ENCODE measurements at places on chromosomes 11 and 22.
A peak's percentile ranks its signal among the peaks of the same experiment; 100 is the strongest.

GRCh38 chr11:119789766-119790407, 60.9 kb upstream of the NECTIN1 start:
- no peak for DNase-seq

DNA sequence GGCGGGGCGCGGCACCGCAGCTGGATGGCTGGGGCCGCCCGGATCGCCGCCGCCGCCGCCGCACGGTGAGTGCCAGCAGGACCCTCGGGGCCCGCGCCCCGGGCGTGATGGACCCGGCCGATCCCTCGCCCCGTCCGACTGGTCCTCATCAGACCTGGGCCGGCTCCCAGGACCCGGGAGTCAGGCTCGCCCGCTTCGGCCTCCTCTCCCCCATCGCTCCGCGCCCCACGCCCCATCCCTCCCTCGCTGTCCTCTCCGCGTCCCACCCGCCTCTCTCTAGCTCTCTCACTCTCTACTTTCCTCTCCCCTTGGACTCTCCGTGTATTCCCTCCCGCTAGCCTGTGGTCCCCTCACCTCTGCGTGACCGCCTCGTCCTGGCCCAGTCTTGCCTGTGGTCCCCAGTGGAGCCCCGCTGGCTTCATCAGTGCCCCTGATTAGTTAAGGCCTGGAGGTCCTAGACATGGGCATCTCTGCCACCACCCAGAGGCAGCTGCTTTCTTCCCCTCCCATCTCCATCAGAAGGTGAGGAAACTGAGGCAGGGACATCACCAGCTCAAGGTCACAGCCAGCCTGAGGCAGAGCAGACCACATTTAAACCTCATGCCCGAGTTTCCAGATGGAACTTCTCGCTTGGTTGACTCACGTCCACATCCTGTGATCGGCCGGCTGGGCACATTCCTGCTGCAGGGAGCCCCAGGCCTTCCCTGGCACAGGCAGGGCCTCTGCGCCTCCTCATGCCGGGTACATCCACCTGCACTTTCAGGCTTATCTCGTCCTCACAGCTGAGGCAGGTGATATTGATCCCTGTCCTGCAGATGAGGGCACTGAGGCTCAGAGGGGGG, 429 bp downstream of the SLC39A13 start:
- peak; percentile 58 for DNase-seq

DNA sequence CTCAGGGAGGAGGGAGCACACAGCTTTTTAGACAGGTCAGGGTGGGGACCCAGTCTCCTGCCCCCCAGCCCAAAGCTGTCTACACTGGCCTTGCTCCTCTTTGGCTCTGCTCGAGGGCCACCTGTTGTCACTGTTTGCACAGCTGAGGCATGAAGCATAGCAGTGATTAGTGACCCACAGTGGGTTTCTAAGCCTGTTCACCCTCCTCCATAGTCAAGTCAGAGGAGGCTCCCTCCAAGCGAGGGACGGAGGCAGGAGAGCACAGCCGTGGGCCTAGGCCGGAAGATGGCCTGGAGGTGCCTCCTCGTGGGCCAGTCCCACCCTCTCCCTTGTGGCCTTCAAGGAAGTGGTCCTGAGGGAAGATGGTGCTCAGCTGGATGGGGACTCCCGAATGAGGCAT, 241.1 kb downstream of the GRIK4 start:
- no peak for DNase-seq

- no peak for DNase-seq
Measured at GRCh38 chr22:19108807-19109197, 13.4 kb downstream of the DGCR2 start.

GRCh38 chr11:56782167-56782847, 33.8 kb upstream of the OR9G4 start:
- no peak for DNase-seq

DNA sequence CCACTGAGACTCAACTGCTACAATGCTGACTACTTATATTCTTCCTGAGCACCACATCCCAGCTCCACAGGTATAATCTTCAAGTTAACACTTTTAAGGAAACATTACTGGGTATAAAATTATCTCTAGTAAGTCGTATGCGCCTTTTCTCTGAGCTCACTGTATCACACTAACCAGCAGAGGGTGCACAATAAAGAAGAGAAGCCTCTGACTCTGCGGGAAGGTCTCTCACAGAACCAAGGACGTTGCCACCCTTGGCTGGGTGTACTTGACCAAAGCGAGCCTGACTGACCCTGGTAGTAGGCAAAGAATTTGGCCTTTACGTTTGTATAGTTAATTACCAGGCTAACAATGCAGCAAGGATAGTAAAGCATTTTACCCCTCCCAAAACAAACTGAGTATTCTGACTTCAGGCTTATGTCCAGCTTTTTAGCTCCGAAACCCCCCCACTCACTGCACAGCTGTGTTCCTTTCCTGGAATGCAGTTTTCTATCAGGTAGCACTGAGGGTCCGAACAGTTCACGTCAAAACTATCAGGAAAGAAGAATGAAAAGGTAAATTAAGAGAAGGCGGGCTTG, at the start of gene BTBD18:
Gene BTBD18 (minus strand): TSS at position 144 of the 578 bp plus-strand sequence. CDS start 631 bp downstream, outside the sequence.
- DNase-seq, result no peak

DNA sequence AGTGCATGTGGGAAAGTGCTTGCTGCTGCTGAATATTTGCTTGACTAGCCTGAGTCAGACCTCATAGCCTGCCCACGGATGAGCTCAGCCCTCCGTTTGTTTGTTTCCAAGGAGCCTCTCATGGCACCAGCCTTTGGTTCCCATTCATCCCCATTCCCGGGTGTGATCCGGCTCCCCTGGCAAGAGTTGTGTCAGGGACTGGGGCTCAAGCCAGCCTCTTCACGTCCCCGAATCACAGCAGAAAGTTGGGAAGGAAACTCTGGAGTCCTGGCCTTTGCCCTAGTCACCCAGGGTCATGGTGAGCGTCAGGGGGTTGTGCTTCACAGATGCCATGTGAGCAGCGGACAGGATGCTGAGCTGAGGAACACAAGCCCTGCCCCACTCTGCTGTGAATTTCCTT, 13.8 kb downstream of the SEC14L3 start:
- no peak for DNase-seq

DNA sequence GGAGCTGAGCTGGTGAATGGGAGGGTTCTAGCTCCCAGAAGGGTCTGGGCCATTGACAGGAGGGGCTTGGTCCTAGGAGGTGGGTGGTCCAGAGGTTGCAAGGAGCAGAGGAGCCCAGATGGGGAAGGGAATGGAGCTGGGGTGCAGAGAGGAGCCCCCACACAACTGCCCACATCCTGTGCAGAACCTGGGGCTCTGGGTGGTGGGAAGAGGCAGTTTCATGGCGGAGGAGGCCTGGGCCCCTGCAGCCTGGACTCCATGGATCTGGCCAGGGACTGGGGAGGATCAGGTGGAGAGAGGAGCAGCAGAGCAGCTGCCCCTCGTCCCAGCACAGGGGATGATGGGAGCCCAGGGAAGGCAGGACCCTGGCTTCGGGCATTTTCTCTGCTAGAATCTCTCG, 963 bp upstream of the ADORA2A start:
- no peak for DNase-seq

GRCh38 chr11:22763166-22763565, 66.4 kb downstream of the SVIP start:
- no peak for DNase-seq

GRCh38 chr11:79232346-79232745, 208.5 kb downstream of the TENM4 start:
- DNase-seq, result no peak

DNA sequence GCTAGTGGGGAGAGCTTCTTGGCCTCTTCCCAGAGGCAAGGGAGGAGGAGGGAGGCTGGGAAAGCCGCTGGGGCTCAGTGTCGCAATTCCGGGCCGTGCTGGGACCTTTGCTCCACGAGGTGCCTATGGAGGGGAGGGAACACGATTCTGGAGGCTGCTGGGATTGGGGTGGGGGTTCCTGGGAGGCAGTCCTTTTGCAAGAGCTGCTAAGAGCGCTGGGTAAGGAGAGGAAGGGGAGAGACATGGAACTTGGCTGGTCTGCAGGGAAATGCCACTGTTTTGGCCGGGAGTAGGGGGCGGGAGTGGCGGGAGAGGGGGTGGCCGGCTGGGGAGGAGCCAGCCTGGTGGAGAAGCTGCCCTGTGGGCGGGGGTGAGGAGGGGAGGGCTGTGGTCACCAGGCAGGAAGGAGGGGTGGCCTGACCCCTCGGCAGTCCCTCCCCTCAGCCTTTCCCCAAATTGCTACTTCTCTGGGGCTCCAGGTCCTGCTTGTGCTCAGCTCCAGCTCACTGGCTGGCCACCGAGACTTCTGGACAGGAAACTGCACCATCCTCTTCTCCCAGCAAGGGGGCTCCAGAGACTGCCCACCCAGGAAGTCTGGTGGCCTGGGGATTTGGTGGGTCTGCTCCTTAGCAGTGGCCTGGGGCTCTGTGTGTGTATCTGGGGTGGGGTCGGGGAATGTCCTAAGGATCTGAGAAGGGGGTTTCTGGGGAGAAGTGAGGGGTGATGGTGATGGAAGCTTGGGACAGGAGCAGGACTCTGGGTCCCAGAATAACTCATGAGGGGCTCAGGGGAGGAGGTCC, at the start of gene NR1H3:
Gene NR1H3 (plus strand): TSS at position 480 of the 800 bp plus-strand sequence. CDS start 1,221 bp downstream, outside the sequence.
- peak; percentile 49 for DNase-seq

DNA sequence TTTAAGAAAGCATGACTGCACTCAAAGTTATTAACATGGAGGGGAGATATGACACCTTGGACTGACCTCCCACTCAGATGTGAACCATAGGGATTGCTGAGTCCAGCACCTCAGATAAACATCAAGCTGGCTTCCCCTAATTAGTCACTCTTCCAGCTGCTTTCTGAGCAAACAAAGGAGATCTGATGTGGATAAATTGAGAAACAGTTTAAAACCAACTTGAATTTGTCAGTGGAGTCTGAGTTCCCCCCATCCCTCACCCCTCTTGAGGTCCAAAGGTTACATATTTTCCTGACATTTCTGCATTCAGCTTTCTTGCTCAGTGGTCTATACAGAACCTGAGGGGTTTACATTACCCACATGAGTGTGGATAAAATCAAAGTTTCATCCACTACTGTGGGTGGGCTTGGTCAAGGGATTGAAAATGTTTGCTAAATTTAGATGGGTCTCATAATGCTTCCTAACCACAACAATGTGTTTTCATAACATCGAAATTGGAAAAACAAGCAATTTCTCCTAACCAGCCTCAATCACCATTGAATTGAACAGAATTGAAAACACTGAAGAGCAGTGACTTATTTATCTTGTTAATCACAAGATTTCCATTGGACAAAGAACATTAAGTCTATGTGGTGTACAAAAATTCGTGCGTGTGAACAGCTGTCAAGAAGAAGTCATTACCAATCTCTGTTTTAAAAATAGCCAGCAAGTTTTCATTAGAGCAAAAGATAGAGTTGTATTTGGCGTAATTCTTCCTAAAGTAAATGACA, 292.3 kb downstream of the METTL15 start:
- no peak for DNase-seq

DNA sequence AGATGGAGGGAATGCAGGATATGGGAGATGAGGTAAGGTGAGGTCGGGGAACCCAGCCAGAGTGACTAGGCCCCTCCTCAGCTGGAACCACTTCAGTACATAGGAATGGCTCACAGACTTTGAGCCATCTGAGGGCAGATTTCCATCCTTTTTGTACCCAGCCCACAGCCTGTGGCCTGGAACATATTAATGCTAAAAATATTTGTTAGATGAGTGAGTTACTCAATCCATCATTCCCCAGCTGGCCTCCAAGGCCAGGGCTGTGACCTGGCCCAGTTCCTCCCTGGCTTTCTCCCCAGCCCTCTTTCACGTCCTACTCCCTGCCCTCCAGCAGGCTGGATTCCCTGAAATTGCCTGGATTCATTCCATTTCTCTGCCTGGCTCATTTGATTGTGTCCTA, 57.2 kb upstream of the PRDM11 start:
- DNase-seq, result no peak

- no peak for DNase-seq
Measured at GRCh38 chr22:29385748-29386147, 2.6 kb downstream of the AP1B1 start.

GRCh38 chr11:133745791-133746190, 99.5 kb downstream of the SPATA19 start:
- DNase-seq, result no peak

- DNase-seq, result no peak
Measured at GRCh38 chr22:36892292-36892691, 21.1 kb upstream of the CSF2RB start.

GRCh38 chr11:61682906-61683675, 2.9 kb downstream of the DAGLA start:
- DNase-seq, result no peak
